ENCODE measurements at places on chromosomes 12 and 14.

DNA sequence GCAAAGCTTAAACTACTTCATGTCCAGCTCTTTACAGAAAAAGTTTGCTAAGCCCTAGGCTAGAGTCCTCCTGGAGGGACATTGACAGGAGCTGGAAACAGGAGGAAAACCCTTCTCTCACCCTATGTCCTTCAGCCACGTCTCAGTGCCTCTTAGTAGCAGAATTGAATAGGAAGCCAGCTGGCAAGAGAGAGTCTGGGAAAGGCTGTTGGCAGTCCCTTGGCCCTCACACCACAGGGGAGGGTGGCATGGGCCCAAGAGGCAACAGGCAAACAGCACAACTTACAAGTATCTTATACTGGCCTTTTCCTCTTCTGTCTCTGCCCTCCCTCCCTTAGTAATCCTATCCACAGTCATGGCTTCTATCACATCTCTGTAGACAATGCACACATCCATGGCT lies 27.7 kb upstream of the DHRS2 start:
- no peak for DNase-seq

DNA sequence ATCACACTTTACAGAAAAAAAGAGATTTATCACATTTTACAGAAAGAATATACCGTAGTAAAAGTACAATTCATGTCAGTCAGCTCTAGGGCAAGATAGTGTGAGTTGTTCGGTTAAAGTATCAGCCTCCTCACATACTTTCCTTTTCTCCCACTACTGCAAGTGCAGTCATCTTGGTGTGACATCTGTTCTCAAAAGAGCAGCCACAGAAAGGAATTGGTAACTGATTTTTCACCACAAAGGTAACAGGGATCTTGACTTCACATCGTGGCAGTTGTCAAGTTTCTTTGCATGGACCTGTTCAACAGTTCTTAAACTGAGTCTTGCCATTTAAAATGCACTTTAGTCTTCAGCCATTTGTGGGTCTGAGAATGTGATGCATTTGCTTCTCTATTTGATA lies 5.0 kb upstream of the E2F7 start:
- DNase-seq = no peak

DNA sequence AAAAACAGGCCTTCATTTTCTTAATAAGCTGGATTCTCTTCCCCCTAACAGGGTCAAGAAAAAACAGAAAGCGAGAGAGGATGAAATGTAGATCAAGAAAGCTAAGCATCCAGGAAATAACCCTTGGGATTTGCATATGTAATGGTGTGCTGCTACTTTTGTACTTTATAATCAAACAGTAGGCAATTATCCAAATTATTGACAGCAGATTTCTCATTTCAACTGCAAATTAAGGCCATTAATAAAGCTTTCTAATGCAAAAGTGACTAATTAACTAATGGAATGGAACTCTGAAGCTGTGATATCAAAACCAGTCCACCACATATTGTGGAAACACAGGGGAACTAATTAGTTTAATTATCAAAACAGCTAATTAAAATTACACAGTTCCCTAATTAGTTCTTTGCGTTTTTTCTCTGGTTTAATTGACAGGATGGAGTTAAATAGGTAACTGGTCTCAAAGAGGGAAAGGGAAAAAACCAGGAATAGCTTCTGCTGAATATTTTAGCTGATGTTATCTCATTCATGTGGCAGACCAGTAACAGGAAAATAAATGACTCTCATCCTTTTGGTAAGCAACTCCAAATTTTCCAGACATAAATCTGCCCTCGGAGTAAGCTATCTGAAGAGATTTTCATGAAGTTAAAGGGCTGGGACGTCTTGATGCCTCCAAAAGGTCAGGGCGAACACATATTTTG lies 182.7 kb upstream of the LMO3 start:
- DNase-seq = no peak

- no peak for DNase-seq
Observed at GRCh38 chr14:30078811-30079402, 151.3 kb upstream of the PRKD1 start.

GRCh38 chr14:75018694-75019093 lies 16.0 kb downstream of the EIF2B2 start:
- DNase-seq = no peak

GRCh38 chr14:34231626-34232025 lies 230.4 kb downstream of the SPTSSA start:
- no peak for DNase-seq

- DNase-seq = no peak
Observed at GRCh38 chr12:91333966-91334365, 151.3 kb upstream of the DCN start.

- no peak for DNase-seq
Observed at GRCh38 chr14:94581127-94581999, at the start of gene SERPINA5. Gene SERPINA5 (plus strand): TSS chr14:94581426. CDS start chr14:94587363, 5,937 bp downstream.

GRCh38 chr12:109116611-109116949 lies 193 bp downstream of the ACACB start:
- no peak for DNase-seq

- no peak for DNase-seq
Observed at GRCh38 chr12:101087920-101088319, 122.1 kb downstream of the SLC5A8 start.

DNA sequence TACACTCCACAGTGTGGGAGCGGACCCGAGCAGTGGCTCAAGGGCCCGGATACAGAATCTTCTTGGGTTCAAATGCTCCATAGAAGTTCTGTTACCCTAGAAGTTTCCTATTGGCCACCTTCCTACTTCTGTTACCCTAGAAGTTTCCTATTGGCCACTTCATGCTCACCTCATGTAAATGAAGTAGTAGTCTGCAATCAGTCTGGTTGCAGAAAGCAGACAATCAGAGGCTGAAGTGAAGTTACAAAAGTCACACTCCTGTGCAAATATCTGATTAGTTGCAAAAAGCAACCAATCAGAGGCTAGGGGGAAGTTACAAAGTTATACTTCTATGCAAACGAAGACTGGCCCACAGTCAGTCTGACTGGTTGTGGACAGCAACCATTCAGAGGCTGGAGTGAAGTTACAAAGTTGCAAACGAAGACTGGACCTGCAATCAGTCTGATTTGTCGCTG lies 77.8 kb upstream of the CPNE8 start:
- DNase-seq = no peak

- no peak for DNase-seq
Observed at GRCh38 chr12:15265875-15266274, 44.7 kb upstream of the RERG start.

- DNase-seq = no peak
Observed at GRCh38 chr12:98733667-98734350, 88.7 kb downstream of the APAF1 start.

DNA sequence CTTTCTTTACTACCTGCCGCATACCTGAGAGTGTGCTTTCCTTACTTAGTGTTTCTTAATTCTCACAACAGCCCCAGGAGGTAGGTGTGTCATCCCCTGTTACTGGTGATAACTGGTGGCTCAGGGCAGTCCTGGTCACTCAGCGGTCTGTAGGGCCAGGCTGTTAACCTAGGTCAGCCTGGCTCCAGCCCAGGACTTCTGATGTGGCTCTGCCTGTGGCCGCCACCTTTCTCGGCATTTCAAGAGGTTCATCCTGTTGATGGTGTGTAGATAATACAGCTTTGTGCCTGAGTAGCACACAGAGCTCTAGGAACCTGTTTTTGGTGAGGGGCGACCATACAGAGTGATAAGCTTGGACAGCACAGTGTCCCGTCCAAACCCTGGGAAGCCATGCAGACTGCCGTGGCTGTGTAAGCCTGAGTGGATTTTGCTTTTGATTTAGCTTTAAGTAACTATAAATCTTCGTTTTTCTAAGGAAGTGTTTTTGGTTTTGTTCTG lies 11.9 kb upstream of the DNAH10 start:
- DNase-seq = no peak

- no peak for DNase-seq
Observed at GRCh38 chr12:95784915-95785314, 5.6 kb downstream of the NTN4 start.

GRCh38 chr14:51539571-51540037 lies 112.1 kb upstream of the FRMD6 start:
- peak; percentile 99 for DNase-seq

DNA sequence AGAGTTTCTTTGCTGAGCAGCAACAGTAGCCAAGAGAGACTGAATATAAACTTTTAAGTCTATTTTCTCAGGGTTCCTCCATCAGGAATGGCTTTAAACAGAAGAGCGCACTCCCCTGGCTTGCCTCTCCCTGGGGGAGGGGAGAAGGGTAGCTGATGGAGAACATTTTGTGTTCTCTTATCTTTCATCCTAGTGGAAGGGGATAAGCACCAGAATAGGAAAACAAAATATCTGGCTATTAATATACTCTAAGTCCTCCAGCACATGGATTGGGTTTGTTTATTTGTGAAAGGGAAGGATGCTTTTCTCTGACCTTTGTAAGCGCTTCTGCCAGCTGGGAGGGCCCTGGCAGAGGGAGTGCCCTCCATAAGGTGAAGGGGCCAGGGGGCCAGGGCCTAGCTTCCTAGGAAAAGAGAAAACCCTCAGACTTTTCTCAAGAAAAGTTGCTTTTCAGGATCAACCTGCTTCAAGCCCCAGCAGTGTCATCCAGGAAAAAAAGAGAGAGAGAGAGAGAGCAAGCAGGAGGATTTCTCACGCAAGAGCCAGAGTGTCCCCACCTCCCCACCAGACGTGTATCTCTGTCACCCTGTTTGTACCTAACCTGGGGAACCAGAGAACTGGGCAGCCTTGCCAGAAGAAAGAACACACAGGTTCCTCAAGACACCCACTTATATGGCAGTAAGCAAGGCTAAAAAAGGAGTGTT lies 34.3 kb upstream of the ATP2A2 start:
- DNase-seq = no peak

GRCh38 chr12:123895451-123895850 lies 77.2 kb downstream of the CCDC92 start:
- DNase-seq = no peak
